ENCODE measurements at places on chromosomes 5 and 9.

GRCh38 chr9:133161547-133161950 is 2.2 kb downstream of the GBGT1 start:
- no peak for DNase-seq

- no peak for DNase-seq
Observed at GRCh38 chr5:105970919-105971318, 1699.8 kb downstream of the EFNA5 start.

DNA sequence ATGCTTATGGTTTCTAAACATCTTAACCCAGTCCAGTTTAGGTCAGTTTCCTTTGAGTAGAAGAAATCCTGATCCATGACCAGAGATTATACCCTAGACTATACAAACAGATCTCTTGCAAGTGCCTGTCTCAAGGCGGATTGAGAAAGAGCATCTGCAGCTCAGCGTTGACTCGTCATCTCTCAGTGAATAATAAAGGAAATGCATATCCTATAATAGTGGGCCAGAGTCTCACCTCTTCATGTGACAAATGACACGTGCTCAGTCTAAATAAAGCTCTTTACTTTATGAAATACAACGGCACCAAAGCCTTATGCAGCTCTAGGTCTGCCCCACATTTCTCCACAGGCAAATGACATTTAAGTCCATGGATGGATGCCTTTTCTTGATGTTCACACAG is 179.4 kb upstream of the NR3C1 start:
- DNase-seq, result no peak

- no peak for DNase-seq
Observed at GRCh38 chr9:110432253-110432652, 94.6 kb upstream of the TXNDC8 start.

- no peak for DNase-seq
Observed at GRCh38 chr5:68334553-68334886, 119.0 kb downstream of the PIK3R1 start.

- no peak for DNase-seq
Observed at GRCh38 chr9:83505282-83505681, 32.9 kb downstream of the FRMD3 start.

- DNase-seq, result no peak
Observed at GRCh38 chr9:128683340-128684064, 5.5 kb upstream of the SET start.

- DNase-seq, result no peak
Observed at GRCh38 chr5:171128136-171128535, 180.9 kb upstream of the TLX3 start.

DNA sequence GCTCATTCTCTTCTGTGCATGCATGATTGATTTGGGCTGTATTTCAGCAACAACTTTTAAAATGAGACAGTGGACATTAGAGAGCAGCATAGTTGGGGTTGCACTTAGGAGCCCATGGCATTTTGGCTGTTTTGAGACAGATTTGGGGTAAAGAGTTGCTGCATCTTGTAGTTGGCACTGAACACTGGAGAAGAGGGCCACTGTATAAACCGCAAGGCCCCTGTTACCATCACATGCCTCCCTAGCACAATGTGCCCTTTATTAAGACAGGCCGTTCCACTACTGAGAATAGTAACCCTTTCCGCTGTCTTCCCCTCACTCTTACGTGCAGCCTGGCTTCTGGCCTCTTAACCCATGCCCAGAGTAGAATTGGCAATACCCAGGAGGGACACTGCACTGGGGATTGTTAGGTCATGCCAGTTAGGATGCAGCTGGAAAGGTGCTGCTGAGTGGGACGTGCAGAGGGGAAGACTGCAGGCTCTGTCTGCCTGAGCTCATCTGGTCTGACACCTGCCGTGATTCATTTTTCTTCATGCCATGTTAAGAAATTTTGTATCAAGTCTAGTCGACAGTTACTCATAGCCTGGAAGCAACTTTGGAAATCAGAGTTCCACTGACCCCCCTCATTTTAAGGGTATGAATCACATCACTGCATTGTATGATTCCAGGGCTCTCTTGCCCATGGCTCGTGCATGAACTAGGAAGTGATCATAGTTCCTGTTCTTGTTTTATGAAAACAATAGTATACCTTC is 146.9 kb upstream of the DMRT1 start:
- DNase-seq, result no peak

DNA sequence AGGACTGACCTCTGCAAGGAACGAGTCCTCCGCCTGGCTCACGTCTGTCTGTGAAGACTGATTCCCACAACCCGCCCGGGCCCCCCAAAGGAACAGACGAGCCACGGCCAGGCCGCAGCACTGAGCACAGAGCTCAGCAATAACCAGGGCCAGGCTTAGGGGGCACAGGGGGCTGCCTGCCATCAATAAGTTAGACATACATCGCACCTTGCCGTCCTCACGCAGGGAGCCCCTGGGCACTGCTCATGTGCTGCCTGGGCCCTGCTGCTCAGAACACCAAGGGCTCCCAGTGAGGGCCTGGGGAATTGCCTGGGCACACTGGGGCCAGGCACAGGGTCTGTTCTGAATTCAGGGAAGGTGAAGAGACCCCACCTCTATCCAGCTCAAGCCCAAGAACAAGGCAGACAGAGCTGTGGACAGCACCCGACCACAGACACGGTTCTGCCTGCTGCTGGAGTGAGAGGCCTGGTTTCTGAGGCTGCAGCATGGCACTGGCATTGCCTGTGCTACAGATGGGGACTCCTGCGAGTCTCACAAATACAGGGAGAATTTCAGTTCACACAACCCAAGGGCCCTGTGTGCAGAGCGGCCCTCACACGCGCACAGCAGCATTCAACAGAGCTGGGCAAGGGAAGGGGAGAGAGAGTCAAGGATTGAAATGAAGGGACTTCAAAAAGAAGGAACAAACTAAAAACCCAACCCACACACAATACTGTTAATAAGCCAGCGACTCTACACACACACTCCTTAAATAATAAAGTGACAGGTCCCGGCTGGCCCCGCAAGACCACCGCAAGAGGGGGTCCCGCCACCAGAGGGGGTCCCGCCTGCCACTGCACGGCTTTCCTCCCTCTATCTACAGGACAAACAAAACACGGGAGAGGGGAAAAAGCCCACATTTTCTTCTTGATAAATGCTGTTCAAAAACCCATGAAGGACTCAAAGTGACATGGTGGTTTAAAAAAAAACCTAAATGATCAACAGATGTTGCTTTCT is 32.0 kb downstream of the PRRT1B start:
- no peak for DNase-seq

GRCh38 chr9:120876842-120877240 is at the start of gene PHF19:
Gene PHF19, minus strand, starts transcription at chr9:120877188. Its CDS starts 2,447 bp downstream, at chr9:120874741.
- no peak for DNase-seq

- DNase-seq, result no peak
Observed at GRCh38 chr9:91182429-91183225, 179.1 kb downstream of the AUH start.

- no peak for DNase-seq
Observed at GRCh38 chr9:122463828-122464632, 13.7 kb downstream of the OR1J1 start.

- peak; percentile 85 for DNase-seq
Observed at GRCh38 chr5:149452007-149452664, 73.0 kb upstream of the IL17B start.

DNA sequence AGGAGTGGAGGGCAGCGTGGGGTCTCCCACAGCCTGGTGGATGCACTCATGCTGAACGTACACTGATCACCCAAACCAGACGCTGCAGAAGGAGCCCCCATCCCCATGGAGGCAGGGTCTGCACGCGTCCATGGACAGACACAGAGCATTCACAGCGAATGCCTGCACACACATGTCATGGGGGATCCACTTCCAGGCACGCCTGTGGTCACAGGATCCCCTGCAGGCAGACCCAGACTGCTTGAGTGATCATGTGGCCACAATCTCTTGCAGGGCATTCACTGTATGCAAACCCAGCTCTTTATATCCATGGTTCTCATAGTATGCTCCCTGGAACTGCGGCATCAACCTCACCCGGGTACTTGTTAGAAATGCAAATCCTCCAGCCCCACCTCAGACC is 5.4 kb downstream of the SNCB start:
- DNase-seq, result no peak

DNA sequence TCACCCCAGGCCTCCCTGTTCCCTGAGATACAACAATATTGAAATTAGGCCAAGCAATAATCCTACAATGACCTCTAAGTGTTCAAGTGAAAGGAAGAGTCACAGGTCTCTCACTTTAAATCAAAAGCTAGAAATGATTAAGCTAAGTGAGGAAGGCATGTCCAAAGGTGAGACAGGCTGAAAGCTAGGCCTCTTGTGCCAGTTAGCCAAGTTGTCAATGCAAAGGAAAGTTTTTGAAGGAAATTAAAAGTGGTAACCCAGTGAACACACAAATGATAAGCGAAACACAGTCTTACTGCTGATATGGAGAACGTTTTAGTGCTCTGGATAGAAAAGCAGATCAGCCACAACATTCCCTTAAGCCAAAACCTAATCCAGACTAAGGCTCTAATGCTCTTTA is 39.8 kb downstream of the PTAR1 start:
- no peak for DNase-seq

DNA sequence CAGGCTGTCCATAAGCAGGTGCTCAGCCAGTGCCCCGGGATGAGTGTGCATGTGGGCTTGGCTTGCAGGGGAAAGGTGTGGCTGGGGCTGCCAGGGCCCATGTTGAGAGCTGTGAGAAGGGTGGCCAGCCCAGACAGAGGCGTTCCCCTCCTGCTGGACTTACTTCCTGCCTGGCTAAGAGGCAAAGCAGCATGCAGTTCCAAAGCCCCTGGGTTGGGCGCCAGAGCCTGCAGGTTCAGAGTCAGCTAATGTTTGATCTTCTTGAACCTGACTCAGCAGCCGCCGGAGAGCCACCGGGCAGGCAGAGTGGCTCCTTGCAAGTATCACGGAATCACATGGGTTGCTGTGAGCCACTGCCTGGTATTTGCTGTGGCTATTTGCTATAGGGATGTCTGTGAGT is 168.4 kb upstream of the MAP1B start:
- DNase-seq, result no peak

DNA sequence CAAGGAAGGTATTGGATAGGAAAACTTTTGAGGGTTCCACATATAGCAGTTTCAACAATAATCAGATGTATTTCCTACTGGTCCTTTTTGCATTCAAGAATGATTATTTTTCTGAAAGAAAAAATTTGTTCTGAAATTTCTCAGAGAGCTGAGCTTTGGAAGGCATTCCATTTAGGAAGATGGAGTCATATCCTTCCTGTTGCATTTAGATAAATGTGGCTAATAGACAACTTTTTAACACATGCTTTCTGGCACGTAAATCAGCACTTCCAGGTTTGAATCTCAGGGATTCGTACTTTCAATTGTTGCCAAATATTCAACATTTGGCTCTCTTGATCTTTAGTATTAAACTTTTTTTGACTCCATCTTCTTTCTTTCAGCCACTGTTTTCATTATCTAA is 24.8 kb upstream of the TLR4 start:
- DNase-seq, result no peak

DNA sequence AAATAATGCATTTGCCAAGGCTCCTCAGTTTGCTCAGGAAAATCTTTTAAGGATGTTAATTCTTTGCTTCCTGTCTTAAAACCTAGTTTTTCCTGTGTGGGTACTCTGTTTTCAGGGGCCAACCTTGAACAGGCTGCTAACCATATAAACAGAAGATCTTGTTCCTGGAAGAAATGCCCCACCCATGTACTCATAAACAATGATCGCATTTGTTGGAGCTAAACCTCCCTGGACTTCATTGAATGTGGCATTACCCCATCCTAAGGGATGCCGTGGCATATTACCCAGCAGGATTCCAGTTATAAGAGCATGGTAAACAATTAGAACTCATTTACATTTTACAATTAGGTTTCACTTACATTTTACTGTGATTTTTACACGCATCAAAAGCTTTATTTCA is 436.0 kb downstream of the ZNF608 start:
- no peak for DNase-seq

DNA sequence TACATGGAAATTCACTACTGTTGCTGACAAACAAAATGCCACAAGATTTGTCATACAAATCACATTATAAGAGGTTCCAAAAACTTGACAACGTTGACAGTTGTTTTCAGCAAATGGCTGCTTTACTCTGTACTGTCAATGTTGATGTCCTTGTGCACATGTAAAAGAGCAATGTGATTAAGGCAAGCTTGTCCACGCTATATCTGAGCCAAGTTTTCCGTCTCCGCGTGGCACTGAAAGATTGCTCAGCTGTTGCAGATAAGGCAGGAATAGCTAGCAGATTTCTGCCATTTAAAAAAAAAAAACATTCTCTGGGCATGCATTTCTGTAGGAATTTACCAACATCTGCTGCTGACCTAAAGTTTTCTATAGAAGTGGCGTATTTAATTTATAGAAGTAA is 46.4 kb upstream of the MEF2C start:
- DNase-seq, result no peak

DNA sequence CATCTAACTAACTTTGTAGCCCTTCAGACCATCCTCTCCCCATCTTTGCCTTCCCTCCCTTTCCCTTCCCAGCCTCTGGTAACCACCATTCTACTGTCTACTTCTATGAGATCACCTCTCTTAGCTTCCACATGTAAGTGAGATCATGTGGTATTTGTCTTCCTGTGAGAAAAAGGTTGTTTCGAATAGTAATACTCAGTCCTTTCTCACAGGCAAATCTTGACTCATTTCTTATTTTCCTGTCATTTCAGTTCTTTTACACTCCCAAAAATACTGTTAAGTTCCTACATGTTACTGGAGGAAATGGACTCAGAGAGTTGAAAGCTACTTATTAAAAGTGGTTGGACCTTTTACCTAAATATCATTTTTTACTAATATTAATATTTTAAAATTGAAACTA is 82.1 kb downstream of the SLF1 start:
- DNase-seq, result no peak

DNA sequence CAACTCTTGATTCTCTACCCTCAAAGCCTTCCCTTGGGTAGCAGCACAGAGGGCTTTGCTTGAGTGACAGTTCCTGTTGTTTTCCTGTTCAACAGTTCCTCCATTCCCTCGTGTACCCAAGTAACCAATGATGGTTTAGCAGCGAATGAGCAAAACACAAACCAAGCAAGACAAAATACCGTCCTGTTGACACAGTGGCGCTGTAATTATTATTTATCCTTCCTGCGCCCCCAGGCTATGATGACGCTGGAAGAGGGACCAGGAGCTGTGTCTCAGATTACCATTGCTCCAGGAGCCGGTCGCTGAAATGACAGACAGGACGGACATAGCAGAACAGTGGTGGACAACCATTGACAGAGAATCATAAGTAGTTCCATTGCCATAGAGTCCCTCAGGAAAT is 154.8 kb downstream of the GADD45G start:
- DNase-seq, result no peak

- DNase-seq, result no peak
Observed at GRCh38 chr5:123089914-123090660, 1.0 kb downstream of the PRDM6 start.

- DNase-seq, result no peak
Observed at GRCh38 chr5:107541400-107541799, 129.3 kb downstream of the EFNA5 start.

- no peak for DNase-seq
Observed at GRCh38 chr5:154865466-154866184, 7.2 kb downstream of the CNOT8 start.

All from cardiac septum (tissue), 1 donor.